Dermis microvascular lymphatic vessel endothelial cell (primary cell): ENCODE measurements at places on chromosomes 2 and 18. TPM values are rescaled to one million over a fixed set of nuclear protein-coding genes. Genes with fewer than 3 reads are reported as not detected.
A peak's percentile ranks its signal among the peaks of the same experiment; 100 is the strongest.

DNA sequence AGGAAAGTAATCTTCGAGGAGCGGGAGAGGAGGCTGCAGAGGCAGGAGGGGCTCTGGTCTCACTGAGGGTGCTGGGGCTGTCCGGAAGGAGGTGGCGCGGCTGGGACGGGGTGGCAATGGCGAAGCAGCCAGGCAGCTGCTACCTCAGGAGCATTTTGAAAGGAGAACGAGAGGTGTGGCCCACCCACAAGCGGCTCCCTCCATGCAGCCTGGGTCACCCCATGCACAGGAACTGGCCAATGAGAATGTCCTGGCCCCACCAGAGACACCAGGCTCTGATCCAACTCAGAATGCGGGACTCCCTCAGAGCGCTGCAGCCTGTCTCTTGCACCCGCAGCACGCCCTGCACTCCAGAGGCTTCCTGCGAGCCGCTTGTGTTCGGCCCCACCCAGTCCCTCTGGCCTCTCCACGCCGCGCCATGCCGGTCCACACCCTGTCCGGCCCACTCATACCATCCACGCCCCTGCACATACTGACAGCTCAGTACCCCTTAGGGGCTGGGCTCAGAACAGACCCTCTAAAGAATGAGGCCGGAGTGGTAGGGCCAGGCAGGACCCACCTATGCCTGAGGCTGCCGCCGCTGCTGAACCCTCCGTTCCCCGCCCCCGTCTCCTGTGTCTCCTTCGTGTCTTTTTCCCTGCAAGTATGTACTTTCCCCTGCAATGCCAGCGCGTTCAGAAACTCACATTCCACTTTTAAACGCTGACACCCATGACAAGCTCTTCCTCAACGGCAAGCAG lies 6.4 kb upstream of the BOK start:
- no peak for DNase-seq

DNA sequence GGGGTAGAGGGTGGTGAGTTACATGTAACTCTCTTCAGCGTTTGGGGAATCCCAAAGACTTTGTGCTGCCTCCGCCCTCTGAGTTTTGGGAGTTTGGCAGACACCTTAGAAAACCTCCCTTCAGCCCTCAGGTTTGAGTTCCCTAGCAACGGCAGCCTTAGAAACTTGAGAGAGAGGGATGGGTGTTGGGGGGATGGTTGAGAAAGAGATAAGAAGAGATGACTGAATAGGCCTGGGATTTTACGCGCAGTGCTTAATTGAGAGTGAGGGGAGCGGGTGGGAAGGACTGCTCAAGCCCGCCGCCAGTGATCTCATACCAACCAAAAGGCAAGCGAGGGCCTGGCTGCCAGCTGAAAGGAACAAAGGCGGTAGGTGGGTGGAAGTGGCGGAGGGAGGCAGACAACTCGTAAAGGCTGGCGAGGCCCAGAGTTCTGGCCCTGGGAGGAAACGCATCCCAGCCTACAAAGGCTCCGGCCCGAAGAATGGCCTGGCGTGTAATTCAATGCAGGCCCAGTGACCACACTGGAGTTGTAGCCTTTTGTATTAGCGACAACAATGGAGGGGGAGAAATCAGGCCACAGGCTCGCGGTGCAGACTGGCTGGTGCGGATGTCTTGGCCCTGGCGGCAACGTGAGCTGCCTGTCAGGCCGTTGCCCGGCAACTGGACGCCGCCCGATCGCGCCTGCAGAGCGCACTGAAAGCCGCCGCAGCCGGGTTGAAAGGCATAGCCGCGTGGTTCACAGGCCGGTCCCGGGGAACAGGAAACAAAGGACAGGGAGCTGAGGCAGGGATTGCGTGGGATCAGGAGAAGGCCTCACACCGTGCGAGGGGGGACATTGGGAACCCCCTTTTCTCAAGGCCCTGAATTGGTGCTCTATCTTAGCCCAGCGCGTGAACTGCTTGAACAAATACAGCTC lies 39.9 kb upstream of the DARS1 start:
- DNase-seq: peak; percentile 63

DNA sequence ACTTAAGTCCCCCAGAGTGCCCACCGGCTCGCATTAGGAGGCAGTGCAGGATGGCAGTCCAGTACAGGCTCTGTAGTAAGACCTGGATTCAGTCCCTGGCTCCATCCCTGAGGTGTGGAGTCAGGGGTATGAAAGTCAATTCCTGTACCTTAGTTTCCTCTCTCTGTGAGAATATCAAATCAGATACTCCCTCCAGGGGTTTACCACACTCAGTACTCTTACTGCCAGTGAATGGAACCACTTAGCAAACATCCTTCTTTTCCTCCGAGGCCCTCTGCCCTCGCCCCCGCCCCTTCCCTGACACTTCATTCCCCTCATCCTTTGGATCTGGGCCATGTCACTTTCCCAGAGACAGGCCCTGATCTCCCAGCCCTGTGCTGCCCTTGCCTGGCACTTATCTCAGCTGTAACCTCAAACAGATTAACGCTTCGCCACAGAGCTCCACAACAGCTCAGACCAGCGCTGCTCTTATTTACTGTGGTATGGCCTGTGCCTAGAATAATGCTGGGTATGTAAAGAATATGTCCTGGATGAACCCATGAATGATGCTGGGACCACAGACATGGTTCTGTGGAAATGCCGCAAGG lies 159.0 kb upstream of the TMEM200C start:
- no peak for DNase-seq

DNA sequence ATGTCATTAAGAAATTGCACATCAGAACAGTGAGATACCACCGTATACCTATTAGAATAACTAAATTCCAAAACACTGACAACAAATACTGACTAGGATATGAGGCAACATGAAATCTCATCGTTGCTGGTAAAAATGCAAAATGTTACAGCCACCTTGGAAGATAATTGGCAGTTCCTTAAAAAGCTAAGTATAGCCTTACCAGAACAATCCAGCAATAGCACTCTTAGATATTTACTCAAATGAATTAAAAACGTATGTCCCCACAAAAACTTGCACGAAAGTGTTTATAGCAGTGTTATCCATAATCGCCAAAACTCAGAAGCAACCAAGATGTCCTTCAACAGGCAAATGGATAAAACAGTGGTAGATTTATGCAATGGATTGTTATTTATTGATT lies 241.7 kb downstream of the EPHA4 start:
- DNase-seq: no peak

- DNase-seq: no peak
Observed at GRCh38 chr2:135258193-135258592, 206.1 kb downstream of the RAB3GAP1 start.

SOCS6 gene
- 18.0 and 28.7 TPM in 2 replicates for total RNA-seq

YIPF4 gene
- total RNA-seq: 9.9 and 12.5 TPM in 2 replicates

GPC1 gene
- 12.5 and 14.4 TPM in 2 replicates for total RNA-seq

HOXD13 gene
- total RNA-seq: under 0.01 TPM in 1 of 2 replicates, not detected in the other

ZAP70 gene
- 0.13 TPM in 2 replicates for total RNA-seq
